ENCODE measurements at places on chromosomes 12 and 14.

DNA sequence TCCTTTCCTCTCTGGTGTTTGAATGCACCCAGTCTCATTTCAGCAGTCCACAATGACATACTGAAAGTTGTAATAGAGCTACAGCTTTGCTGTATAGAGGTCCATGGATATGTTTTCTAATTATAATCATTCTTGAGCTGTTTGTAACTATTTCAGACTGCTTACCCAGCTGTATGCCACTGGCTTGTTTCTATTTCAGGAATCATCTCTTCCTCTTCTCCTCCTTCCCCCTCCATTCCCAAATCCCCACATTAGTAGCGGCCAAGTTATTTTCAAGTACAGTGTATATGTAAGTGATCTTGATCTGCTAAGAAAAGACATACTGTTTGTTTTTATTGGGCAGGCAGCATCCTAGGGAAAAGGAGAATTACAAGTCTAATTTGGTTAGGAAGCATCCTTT is 775.0 kb downstream of the DIO2 start:
- no peak for DNase-seq

DNA sequence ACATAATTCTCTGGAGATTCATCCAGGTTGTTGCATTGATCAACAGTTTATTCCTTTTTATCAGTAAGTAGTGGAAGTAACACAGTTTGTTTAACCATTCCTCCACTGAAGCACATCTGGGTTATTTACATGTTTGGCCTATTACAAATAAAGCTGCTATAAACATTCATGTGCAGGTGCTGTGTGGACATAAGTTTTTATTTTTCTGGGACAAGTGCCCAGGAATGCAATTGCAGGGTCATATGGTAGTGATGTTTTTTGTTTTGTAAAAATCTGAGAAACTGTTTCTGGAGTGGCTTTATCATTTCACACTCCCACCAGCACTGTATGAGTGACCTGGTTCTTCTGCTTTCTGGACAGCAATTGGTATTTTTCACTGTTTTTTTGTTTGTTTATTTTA is 505.4 kb downstream of the CCER1 start:
- DNase-seq: no peak

- DNase-seq: peak; percentile 51
These were observed 2.3 kb upstream of the AGAP2 start for GRCh38 chr12:57740656-57741412.

DNA sequence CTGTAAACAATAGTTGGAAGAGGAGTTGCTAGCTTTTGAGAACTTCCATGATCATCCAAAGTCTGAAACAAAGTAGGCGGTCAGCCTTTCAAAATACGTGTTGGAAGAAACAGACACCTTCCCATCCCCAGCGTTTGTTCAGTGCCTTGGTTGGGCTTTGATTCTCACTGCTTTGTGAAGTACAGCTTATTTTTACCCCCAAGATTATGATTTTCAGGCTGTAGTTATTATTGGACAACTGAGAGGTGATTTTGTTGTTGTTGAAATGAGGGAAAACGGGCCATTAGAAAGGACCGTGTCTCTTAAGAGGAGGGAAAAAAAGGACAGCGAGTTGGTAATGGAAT is 921 bp upstream of the CEP83 start:
- DNase-seq: no peak

DNA sequence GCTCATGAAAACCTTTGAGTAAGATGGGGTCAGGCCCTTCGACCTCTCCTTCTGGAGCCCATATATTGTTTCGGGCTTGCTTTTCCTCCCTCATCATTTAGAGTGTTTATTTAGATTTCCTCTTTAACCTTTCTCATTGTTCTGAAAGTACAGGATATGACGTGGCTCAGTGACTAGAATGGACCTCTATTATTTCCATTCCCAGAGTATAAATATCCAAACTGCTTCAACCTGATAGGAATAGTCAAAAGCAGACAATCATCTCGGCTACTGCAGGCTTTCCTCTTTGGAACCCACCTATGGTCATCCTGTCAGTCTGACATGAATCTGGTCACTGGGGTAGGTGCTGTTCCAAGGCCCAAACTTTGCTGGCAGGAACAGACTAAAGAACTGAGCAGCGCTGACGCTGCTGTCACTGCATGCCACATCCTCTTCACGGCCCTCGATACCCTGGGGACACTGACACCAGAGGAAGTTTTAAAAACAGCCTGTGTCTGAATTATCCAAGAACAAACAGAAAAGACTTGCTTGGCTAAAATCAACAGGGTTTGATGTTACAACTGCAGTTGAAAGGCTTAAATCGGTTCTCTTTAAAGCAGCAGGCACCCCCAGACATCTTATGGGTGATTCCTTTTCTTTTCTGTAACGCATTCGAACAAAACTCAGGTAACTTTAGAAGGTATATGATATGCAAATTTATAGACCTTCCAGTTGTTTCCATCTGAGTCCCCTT is 5.0 kb upstream of the DDX47 start:
- no peak for DNase-seq

- peak; percentile 64 for DNase-seq
These were observed 22.2 kb downstream of the MANSC1 start for GRCh38 chr12:12327802-12328201.

DNA sequence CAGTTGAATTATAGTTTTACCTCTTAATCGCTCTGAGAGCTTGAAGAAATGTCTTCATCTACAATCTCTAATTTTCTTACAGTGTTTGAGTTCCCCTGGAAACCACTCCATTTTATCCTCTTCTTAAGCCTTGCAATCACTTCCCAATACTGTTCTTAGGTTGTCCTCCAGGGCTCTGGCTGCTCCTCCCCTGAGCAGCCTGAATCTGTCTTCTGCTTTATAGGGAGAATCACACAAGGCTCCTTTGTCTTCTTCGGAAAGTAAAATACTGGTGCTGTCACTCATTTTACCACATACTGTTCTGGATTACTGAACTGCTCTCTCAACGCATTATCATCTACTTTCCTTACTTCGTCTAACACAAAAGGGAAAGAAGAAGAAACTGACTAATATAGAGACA is 133.7 kb downstream of the MDGA2 start:
- DNase-seq: no peak

GRCh38 chr12:23952071-23952470 is 2.6 kb upstream of the SOX5 start:
- no peak for DNase-seq

DNA sequence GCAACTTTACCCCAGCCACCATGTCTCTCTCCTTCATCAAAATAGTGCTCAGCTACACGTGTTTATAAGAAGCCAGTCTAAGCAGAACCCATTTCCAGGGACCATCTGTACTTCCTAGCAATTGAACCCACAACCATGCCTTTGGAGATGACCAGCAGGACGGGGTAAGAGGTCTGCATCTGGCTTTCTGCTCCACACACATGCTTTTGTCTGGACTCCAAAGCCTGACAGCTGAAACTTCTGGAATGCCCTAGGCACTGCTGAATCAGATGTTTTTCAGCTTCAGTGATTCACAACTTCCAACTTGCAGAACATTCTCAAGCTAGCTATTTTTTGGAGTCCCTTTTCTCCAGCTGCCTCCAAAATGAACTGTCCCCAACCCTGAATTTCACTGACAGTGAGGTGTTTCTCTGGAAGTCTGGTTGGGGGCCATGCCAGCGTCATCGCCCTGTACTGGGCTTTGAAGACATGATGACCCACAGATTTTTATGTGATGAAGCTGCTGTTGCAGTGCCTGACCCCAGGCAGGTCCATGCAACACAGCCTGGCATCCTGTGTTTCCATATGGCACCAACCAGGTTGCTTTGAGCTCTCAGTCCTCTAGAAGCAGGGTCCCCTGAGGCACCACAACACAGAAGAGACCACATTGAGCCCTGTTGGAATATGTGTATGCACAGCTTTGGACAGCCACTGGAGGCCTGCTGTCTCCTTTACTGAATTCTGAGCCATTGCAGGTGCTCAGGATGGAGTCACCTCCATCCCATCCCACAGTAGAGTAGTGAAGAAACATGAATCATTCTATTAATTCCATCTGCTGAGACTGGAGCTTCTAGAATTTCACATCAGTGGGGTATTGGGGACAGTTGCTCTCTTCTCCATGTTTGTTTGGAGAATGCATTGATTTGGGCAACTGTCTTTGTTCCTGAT is 80.2 kb downstream of the NUAK1 start:
- no peak for DNase-seq

- DNase-seq: no peak
These were observed 447.4 kb downstream of the AEBP2 start for GRCh38 chr12:19886639-19887064.

DNA sequence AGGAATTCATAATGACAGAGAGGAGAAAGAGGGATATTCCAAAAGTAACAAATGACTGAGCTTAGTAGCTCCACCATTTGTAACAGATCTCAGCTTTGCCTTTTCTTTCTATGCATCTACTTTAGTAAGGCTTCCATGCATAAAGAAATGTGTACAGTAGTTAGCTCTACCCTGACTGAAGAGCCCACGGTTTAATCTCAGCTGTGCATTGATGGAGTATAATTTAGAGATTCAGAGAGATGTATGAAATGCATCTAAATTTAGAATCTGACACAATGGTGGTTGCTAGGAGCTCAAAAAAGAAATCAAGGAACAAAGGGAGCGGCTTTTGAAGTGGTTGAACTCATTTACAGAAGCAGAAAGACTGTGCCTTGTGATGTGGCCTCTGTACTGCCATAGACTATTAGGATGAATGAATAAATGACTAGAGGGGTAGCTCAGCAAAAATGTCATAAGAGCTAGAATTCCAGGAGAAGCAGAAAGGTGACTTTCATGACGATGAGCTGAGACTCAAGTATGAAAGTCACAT is 838.6 kb downstream of the RPS29 start:
- no peak for DNase-seq

GRCh38 chr12:110906985-110907384 is 13.4 kb downstream of the MYL2 start:
- no peak for DNase-seq

- peak; percentile 1 for DNase-seq
These were observed 411.0 kb upstream of the OR4E1 start for GRCh38 chr14:22084393-22085281.

DNA sequence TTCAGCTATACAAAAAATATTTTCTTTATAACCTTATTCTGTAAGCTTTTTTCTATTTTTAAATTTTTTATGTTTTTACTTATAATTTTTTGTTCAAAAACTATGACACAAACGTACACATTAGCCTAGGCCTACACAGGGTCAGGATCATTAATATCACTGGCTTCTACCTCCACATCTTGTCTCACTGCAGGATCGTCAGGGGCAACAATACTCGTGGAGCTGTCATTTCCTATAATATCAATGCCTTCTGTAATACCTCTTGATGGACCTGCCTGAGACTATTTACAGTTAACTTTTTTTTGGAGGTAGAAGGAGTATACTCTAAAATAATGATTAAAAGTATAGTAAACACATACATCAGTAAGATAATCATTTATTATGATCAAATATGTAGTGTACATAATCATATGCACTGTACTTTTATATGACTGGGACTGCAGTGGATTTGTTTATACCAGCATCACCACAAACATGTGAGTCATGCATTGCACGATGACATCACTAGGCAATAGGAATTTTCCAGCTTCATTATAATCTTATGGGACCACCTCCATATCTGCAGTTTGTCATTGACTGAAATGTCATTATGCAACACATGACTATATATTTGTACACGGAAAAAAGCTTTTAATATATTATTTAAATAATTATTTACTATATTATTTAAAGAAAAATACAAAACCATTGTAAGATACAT is 18.5 kb upstream of the PMCH start:
- DNase-seq: no peak

- DNase-seq: no peak
These were observed 28.2 kb downstream of the FERMT2 start for GRCh38 chr14:52922656-52923055.

DNA sequence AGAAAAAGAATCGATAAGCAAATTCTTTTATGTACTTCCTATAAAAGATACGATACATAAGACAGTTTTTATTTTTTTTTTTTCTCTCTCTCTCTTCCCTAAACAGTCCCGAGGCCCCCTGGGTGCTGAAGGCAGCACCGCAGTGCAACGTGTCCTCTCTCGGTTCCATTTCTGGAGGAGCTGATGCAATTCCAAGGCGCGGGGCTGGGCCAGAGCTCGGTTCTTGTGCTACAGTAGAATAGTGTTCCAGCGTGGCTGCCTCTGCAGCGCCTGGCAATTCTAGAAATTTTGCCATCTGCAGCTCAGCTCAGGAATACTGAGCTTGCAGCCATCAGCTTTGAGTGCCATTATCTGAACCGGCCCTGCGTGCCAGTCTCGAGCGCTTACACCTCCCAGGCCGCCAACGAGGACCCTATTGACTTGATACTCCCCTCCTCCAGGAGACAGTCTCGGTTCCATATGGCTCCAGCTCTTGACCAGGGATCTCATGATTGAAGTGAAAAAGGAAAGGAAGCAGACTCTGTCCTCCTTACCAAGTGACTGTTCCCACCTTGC is 630 bp downstream of the ALDH1L2 start:
- DNase-seq: no peak

GRCh38 chr14:103708750-103709187 is 6.5 kb downstream of the XRCC3 start:
- no peak for DNase-seq

- DNase-seq: no peak
These were observed 11.9 kb downstream of the NPAS3 start for GRCh38 chr14:32950584-32950983.

DNA sequence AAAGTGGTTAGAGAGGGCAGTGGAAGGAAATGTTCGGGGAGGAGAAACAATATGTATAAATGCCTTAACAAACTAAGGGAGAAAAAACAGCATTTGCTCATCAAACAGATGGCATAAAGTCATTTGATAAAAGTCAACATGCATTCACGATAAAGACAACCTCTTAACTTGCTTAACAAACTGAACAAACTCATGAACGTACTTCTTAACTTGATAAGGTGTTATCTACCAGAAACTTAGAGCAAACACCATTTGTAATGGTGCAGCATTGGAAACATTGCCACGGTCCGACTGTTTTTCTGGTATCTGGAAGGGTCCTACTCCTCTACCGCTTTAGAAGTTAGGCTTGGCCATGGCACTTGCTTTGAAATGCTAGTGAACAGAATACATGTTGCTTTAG is 4.2 kb upstream of the RPS6KL1 start:
- DNase-seq: no peak

DNA sequence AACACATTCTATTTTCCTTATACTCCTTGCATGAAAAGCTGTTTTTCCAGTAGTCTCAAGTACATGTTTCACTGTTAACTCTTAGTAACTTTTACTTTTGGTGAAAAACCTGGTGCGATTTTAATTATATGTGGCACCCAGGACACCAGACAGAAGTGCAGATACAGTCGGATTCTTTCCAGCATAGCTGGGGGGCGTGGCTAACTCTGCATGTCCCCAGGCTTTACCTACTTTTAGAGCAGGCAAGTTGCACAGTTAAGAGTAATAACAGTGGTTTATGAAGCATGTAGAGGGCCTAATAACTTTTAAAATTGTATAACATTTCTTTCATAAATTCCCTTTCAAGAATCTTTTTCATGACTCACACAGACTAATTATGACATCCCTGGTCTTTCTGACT is 70.7 kb downstream of the HSD17B6 start:
- no peak for DNase-seq

- no peak for DNase-seq
These were observed 53.1 kb downstream of the PDE3A start for GRCh38 chr12:20421421-20421820.

All from NCI-H1436 (cell line).